ENCODE measurements at places on chromosomes 4 and X. TPM values are rescaled to one million over a fixed set of nuclear protein-coding genes. Genes with fewer than 3 reads are reported as not detected.

DNA sequence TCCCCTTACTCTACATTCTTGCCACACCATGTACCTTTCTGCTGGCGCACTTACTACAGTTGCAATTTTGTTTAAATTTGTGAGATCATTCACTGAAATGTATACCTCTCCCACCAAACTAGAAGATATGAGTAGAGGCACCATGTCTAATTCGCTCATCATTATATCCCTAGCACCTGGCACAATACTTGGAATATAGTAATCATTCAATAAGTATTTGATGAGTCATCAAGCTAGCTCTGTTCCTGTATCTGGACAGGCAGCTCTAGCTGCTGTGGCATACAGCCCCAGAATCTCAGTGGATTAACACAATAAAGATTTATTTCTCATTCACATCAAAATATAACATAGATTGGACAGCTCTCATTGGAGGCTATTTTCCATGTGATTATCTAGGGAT lies 245.9 kb downstream of the IDS start:
- no peak for DNase-seq

Gene SEL1L3
- 1.2 TPM for total RNA-seq

Gene DDX53
- total RNA-seq = not detected

Gene TMEM31
- not detected for total RNA-seq

GRCh38 chr4:43163101-43163792 lies 270.7 kb downstream of the GRXCR1 start:
- DNase-seq = no peak

- no peak for DNase-seq
Measured at GRCh38 chrX:107542500-107542899, 85.8 kb upstream of the PRPS1 start.

Gene GAGE12J
- not detected for total RNA-seq

Gene ZCCHC18
- total RNA-seq = not detected

DNA sequence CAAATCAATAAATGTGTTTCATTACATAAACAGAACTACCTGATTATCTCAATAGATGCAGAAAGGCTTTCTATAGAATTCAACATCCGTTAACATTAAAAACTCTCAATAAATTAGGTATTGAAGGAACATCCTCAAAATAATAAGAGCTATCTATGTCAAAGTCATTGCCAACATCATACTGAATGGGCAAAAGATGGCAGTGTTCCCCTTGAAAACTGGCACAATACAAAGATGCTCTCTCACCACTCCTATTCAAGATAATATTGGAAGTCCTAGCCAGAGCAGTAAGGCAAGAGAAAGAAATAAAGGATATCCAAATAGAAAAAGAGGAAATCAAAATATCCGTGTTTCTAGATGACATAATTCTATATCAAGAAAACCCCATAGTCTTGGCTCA lies 466.4 kb downstream of the MAGEE1 start:
- DNase-seq = no peak

Gene SSX3
- not detected for total RNA-seq

Gene TMPRSS11E
- not detected for total RNA-seq

- DNase-seq = no peak
Measured at GRCh38 chr4:4675641-4676040, 133.8 kb upstream of the STX18 start.

GRCh38 chr4:79178760-79179159 lies 147.1 kb downstream of the NAA11 start:
- no peak for DNase-seq

DNA sequence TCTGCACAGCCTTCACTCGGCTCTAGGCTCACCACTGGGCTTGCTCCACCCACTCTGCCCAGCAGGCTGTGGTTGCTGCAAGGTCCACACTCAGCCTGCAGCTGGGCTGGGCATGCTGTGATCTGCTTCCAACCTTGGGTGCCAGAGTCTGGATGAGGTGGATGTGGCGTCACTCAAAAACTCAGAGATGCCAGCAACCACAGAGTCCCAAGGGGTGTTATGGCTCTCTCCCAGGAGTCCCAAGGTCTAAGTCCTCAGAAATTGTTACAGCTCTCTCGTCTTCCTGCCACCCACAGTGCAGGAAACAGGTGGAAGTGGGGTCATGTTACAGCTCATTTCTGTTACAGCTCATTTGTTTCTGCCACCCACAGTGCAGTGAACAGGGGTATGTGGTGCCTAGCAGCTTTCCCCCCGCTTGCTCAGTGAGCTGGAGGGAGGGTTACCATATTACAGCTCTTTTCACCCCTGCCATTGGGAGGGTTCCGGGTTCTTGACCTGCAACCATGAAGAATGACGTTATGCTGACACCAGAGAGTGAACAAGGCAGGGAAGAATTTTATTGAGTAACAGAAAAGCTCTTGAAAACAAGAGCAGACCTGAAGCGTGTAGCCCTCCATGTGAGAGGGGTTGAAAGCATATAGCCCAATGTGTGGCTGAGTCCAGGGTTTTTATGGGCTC lies 893.9 kb downstream of the PCDH7 start:
- no peak for DNase-seq

Gene SUPT20HL1
- total RNA-seq = not detected

DNA sequence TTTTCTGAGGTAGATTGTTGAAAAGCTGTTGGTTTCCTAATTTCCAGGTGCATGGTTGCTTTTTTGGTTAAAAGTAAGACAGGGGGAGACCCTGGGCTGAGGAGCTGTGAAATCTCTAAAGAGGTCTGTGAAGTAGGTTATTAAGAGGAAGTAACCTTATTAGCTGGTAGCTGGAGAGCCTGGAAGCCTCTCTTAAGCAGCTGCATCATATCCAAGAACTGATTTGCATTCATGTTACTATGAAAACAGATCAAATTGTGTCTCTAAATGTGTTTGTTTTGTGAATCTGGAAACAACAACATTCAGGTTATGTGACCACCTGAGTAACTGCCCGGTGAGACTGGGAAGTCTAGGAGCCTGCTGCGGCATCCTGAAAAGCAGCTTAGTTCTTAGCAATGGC lies 54.1 kb downstream of the ARHGAP10 start:
- no peak for DNase-seq

DNA sequence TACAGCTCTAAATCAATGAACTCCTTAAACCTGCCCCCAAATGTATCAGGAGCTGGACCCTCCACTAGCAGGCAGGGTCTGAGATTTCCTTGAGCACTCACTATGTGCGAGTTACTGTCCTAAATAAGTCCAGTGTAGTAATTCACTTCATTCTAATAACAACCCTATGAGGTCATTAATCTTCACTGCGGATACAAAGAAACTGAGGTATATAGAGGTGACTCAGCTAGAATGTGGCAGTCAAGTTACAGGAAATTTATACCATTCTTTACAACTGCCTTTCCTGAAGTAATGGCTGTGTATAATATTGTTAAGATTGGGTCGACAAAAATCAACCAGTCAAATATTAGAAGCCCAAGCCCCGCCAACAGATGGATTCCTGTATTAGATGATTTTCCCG lies 473.9 kb upstream of the FTHL17 start:
- no peak for DNase-seq

Gene NLGN3
- total RNA-seq = 0.39 TPM

- DNase-seq = no peak
Measured at GRCh38 chr4:120520761-120521160, 401.8 kb downstream of the PRDM5 start.

DNA sequence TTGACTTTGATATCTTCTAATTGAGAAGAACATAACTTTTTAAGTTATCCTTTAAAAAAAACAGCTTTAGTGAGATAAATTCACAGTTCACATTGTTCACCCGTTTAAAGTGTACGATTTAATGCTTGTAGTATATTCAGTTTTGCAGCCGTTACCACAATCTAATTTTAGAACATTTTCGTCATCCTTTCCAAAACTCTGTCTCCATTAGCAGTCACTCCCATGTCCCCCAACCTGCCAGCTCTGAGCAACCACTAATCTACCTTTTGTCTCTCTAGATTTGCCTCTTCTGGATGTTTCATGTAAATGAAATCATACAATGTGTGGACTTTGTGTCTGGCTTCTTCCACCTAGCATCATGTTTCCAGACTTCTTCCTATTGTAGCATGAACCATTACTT lies 38.6 kb downstream of the CLCN4 start:
- no peak for DNase-seq

- DNase-seq = no peak
Measured at GRCh38 chr4:94348666-94349065, 6.0 kb upstream of the HPGDS start.

DNA sequence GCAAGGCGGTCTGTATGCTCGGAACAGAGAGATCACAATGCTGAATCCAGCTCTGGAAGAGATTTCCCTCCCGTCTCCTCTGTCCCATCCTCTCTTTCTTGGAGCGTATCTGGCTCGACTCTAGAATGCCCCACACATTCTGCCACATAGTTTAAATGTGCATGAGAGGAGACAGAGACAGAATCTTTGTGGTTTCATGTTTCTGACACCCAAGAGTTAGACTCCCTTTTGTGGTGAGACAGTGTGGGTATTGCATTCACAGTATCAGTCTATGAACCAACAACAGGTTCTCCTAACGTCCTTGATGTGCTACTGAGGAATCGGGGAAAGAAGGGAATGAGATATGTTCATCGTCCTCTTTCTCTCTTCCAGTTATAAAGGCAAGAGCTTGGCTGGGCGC lies 25.3 kb downstream of the FAM47E start:
- DNase-seq = no peak

Gene SLC34A2
- total RNA-seq = not detected
